ENCODE measurements at places on chromosomes 11 and 22.

GRCh38 chr11:121032546-121032945 lies 8.6 kb downstream of the TBCEL start:
- no peak for DNase-seq

DNA sequence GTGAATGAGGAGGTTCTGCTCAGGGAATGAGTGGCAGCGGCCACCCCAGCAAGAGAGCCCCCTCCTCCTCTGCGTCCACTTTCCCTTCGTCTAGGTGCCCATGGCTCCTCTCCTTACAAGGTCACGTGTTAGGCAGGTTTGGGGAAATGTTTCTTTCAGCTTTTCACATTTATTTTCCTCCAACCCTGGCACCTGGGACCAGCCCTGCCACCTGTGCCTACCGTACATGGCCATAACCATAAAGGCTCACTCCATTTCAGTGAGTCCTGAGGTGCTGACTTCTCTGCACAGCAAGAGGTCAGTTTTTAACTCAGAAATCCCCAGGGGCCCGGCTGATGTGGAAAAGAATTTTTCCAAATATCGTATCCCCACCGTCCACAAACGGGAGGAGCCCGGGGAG lies 71.2 kb downstream of the FLI1 start:
- no peak for DNase-seq

GRCh38 chr22:39952347-39952746 lies 7.8 kb upstream of the TMA7B start:
- DNase-seq: no peak

DNA sequence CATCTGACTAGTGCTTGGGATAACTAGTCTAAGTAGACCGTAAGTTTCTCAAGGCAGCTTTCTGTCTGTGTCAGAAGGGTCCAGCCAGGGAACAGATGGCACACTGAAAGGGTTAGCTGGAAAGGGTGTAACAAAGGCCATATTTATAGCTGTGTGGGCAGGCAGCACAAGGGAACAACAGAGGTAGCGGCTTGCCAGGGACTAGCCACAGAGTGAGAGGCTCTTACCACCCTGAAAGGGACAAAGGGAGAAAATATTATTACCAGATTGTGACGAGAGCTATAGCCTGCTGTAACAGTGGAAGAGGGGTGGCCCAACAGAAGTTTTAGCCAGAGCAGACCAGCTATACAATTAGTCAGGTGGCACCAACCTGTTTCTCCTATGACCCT lies 129.4 kb downstream of the CCDC34 start:
- no peak for DNase-seq

GRCh38 chr11:83119216-83119615 lies 37.7 kb upstream of the PCF11 start:
- DNase-seq: no peak

- peak; percentile 28 for DNase-seq
Observed at GRCh38 chr22:20750461-20751184, 23.3 kb upstream of the SERPIND1 start.

Measured in CD4-positive, alpha-beta T cell treated with Interferon alpha-2 for 1 hour (primary cell).